ENCODE measurements at places on chromosomes 6 and 20.

DNA sequence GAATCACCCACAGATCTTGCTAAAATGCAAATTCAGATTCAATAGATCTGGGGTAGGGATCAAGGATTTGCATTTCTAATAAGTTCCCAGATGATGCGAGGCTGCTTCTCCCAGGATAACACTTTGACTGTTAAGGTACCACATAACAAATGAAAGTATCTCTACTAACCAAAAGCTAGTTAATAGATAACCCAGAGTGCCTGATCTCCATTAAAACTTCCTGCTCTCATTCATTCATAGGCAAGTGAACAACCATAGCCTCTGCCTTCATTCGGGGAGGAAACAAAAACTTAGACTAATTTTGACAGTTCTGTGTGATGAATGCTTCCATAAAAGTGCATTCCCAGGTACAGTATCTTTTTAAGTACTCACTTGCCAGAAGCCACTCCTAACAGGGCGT lies 265.6 kb upstream of the BTBD3 start:
- DNase-seq, result no peak

GRCh38 chr6:52356017-52356416 lies 5.9 kb upstream of the PAQR8 start:
- no peak for DNase-seq

DNA sequence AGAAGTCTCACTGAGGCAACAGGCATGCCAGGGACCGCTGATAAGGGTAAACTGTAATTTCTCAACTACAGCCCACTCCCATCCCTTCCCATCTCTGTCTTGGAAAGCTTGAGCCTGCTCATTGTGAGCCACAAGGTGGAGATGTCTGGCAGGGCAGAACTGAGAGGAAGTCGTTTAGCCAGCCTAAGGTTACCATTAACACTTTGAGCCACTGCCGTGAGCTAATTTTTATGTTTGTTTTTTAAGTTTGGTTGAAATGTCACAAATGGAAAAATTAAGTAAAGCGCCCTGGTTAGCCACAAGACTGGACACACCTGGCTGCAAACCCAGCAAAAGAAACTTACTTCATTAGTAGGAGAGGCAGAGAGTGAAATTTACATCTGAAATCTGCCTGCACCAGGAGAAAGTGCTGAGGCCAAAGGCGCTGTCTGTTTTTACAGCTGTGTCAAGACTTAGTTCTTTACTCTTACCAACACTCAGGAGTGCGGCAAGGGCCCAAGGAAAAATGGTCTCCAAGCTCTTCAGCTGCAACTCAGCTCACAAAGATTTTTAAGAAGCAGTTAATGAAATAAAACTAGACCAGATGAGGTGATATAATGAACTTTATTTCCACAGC lies 50.0 kb upstream of the FAM83C start:
- DNase-seq, result no peak

DNA sequence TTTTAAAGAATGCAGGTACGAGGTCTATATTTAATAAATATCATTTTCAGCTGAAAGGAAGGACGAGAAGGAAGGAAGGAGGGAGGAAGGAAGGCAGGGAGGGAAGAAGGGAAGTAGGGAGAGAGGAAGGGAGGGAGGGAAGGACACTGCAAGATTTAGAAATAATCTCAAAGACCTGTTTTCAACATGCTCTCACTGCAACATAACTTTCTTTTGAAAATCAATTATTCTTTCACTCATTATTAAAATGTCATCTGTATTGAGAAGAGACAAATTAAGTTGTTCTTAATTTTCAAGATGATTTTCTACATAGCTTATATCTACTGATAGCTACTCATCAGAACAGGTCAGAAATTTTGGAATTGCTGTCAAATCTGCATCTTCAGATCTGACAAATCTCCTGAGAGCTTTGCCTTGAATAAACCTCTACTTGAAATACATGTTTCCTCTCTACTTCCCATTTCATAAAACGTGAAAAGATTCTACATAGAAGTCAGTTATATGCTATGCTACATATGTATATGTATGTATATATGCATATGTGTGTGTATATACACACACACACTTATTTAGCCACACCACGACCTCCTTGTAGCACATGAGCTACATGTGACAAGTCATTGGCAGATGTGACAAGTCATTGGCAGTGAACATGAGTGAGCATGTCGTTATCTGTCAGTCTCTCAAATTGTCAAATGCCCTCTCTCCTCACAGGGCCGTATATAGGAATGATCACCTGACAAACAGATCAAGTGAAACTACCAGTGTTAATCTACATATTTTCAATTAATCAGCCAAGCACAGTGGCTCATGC lies 241.6 kb downstream of the LY86 start:
- no peak for DNase-seq

DNA sequence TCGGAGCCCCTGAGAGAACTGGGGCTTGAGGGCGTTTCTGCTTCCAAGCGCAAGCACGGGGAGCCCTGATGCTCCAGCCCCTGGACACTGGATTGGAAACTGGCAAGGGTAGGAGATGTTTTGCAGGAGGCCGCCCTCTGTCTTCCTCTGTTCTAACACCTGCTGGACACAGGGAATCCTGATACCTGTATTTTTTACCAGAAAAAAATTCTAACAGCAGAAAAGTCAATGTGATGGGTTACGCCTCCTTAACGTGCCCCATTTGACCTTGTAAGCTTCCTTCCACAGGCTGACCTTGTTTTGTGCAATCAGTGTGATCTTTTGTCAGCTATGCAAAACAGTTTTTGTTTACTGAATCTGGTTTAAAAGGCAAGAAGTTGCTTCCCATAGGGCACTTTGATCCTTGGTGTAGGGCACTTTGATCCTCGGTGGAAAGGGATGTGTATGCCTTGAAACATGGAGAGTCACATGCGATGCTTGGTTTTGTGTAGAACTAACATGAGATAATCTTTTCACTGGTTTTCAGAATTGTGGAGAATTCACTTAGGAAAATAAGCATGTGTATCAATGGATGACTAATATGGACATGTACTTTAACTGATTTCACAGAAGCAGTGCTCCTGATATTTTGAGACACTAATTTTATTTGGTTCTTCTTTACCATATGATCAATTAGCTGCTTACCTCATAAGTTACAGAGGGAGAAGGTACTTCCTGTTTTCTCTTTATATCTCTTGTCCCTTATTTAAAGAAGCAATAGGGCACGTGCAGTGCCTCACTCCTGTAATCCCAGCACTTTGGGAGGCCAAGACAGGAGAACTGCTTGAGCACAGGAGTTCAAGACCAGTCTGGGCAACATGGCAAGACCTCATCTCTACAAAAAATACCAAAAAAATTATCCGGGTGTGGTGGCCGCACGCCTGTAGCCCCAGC lies 59.9 kb upstream of the MAP3K4 start:
- DNase-seq, result no peak

GRCh38 chr20:48761023-48761785 lies 66.6 kb downstream of the PREX1 start:
- no peak for DNase-seq

GRCh38 chr6:51788121-51788520 lies 299.3 kb downstream of the PKHD1 start:
- DNase-seq, result no peak

DNA sequence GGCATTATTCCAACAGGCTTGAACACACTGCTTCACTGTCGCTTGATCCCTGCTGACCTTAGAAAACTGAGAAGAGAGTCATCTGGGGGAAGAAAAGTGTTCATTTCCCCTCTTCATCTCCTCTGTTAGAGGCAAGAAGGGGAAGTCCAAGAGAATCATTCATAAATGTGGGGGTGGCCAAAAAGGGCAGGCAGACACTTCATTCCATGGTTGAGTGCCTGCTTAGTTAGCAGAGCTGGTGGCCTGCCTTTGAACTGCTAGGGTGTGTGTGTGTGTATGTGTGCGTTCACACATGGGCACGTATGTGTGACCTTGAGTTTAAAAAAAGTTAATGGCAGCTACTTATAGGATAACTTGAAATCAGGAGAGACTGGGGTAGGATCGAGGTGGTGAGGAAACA lies 39.4 kb upstream of the RFPL4B start:
- no peak for DNase-seq

- DNase-seq, result no peak
These were observed 89.8 kb upstream of the LAMP5 start for GRCh38 chr20:9424551-9424950.

DNA sequence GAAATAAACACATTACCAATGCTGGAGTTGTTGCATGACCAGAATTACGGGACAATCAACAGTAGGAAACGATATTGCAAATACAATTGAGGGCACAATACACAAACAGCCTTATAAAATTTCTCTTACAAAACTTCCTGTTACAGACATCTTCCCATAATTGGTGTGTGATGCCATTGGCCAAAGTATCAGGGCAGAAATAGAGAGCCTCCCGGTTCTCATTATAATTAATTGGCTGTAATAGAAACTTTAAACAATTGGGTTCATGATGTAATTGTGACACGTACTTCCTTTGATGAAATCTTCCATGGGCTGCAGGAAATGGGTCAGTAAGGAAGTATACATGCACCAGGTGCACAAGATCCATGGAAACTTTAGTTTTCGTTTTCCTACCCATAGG lies 40.3 kb upstream of the RALGAPA2 start:
- no peak for DNase-seq

DNA sequence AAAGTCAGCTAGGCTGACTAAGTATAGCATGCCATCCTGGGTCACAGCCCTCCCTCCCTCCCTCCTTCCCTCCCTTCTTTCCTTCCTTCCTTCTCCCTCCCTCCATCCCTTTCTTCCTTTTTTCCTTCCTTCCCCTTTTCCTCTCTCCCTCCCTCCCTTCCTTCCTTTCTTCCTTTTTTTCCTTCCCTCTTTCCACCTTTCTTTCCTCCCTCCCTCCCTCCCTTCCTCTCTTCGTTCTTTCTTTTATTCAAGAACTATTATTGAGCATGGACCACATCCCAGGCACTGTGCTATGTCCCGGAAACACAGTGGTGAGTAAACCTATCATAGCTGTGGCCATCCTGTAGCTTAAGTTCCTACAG lies 106.2 kb upstream of the BACH2 start:
- no peak for DNase-seq

- no peak for DNase-seq
These were observed 130.5 kb downstream of the CEBPB start for GRCh38 chr20:50320901-50321796.

GRCh38 chr6:128158496-128158895 lies 257.6 kb upstream of the THEMIS start:
- DNase-seq, result no peak

DNA sequence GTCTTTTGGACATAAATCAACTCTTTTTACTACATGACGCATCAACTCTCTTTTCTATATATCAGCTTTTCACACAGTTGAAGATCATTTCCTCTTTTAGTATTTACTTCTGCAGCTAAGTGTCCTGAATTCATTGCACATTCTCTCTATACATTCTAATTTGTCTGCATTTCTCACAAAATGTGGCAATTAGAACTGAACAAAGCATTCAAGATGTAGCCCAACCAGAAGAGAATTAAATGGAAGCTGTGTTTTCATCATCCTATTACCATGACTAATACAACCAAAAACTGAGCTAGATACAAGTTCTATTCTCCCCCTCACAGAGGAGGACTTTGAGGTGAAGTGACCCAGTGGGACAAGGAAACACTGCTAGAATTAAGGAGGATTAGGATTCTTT lies 86.9 kb downstream of the PLCG1 start:
- no peak for DNase-seq

DNA sequence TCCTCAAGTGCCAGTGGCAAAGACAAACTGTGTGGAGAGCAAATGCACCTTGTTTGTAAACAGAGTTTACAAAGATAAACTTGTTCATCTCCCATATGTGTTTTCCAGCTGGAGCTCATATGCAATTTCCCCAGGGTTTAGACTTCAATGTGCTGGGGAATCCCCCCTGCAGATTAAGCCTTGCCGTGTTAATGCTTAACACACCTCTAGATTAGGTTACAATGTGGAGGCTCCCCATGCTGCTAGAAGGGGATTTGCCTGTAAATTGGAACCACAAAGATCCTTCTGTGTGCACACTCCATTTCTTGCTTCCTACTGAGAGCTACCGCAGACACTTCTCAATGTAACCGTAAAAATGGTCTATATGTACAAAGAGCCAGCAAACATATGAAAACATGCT lies 263.1 kb downstream of the TBX18 start:
- DNase-seq, result no peak

- no peak for DNase-seq
These were observed 3.0 kb upstream of the KIF16B start for GRCh38 chr20:16576219-16576618.

- DNase-seq, result no peak
These were observed 46.0 kb downstream of the STX7 start for GRCh38 chr6:132466952-132467351.

GRCh38 chr6:67976486-67976885 lies 658.6 kb upstream of the ADGRB3 start:
- no peak for DNase-seq

- DNase-seq, result peak; percentile 68
These were observed 86.4 kb upstream of the NOX3 start for GRCh38 chr6:155542036-155542435.

DNA sequence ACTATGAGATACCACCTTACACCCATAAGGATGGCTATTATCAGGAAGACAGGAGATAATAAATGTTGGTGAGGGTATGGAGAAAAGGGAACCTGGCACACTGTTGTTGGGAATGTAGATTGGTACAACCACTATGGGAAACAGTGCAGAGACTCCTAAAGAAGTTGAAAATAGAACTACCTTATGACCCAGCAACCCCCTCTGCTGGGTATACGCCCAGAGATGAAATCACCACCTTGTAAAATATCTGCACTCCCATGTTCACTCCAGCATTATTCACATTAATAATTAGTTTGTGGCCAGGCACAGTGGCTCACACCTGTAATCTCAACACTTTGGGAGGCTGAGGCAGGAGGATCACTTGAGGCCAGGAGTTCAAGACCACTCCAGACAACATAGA lies 26.8 kb downstream of the ZBTB9 start:
- DNase-seq, result no peak

DNA sequence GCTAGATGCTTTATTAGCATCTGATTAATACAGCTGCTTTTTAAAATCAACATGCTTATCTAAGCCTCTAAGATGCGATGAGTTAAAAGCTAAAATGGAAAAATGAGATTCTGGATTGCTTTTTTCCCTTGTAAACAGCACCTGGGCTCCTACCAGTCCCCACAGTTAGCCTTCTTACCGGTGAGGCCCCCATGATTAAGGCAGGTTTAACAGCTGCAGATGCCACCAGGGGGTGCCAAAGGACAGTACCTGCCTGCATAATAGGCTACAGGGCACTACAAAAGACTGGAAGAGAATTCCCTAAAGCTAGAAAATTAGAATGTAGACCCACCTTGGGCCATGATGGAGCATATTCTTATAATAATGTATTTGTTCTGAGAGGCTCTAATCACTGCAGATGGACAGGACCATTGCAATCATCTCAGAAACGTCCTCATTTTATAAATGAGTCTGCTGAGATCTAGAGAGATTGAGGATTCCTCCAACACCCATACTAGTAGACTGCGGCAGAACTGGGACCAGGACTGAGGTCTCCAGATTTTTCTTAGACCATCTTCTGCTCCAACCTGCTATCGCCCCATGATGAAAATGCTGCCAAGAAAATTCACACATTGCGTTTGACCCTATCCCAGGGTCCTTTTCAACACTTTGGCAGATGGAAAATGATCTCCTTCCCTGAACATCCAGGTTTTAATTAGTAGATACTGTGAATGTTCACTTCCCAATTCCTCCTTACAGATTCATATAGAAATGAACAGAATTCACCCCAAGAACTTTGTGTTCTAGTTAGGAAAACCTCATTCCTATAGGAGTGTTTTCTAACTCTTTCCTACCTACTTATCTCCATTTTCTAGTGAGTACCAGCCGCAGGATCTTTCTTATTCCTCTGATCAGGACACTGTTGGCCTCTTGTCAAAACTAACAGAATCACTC lies 148.8 kb downstream of the RPS12 start:
- DNase-seq, result peak; percentile 11

GRCh38 chr6:161394437-161394836 lies 120.6 kb upstream of the AGPAT4 start:
- no peak for DNase-seq
